ENCODE measurements at places on chromosomes 4 and X. TPM values are rescaled to one million over a fixed set of nuclear protein-coding genes. Genes with fewer than 3 reads are reported as not detected.

- DNase-seq, result no peak
- no peak overlapping the region for H3K4me3 ChIP-seq
- H3K27me3 ChIP-seq, result no peaks in the 10 kb centered on the region
- H3K4me1 ChIP-seq, result no peaks in the 10 kb centered on the region
- no peaks in the 10 kb centered on the region for H3K36me3 ChIP-seq
Observed at GRCh38 chrX:19389227-19389845, 45.6 kb downstream of the PDHA1 start.

GRCh38 chr4:94559351-94559806 is 107.6 kb downstream of the PDLIM5 start:
- H3K36me3 ChIP-seq, result no peaks in the 10 kb centered on the region
- H3K4me1 ChIP-seq, result peaks cover 8% of the 10 kb centered on the region
- peak overlapping the region; percentile 37 for H3K27ac ChIP-seq
- DNase-seq, result no peak

- no peaks in the 10 kb centered on the region for H3K4me1 ChIP-seq
- no peak overlapping the region for H3K27ac ChIP-seq
- no peaks in the 10 kb centered on the region for H3K27me3 ChIP-seq
Observed at GRCh38 chrX:123917069-123917468, 44.4 kb upstream of the STAG2 start.

The S100P gene
- 0.29 TPM for total RNA-seq

Data from breast epithelium (tissue), 4 donors.